ENCODE measurements at places on chromosomes 4 and X. TPM values are rescaled to one million over a fixed set of nuclear protein-coding genes. Genes with fewer than 3 reads are reported as not detected.
A peak's percentile ranks its signal among the peaks of the same experiment; 100 is the strongest.

ADAM29 gene
- total RNA-seq = not detected

AKAP4 gene
- not detected for total RNA-seq

SUPT20HL2 gene
- not detected for total RNA-seq

PDE6B gene
- total RNA-seq = 14.6 TPM

MAP9 gene
- 33.0 TPM for total RNA-seq

TASL gene
- not detected for total RNA-seq

GSPT2 gene
- 22.5 TPM for total RNA-seq

PFKFB1 gene
- 0.70 TPM for total RNA-seq

KCND1 gene
- 3.7 TPM for total RNA-seq

DNA sequence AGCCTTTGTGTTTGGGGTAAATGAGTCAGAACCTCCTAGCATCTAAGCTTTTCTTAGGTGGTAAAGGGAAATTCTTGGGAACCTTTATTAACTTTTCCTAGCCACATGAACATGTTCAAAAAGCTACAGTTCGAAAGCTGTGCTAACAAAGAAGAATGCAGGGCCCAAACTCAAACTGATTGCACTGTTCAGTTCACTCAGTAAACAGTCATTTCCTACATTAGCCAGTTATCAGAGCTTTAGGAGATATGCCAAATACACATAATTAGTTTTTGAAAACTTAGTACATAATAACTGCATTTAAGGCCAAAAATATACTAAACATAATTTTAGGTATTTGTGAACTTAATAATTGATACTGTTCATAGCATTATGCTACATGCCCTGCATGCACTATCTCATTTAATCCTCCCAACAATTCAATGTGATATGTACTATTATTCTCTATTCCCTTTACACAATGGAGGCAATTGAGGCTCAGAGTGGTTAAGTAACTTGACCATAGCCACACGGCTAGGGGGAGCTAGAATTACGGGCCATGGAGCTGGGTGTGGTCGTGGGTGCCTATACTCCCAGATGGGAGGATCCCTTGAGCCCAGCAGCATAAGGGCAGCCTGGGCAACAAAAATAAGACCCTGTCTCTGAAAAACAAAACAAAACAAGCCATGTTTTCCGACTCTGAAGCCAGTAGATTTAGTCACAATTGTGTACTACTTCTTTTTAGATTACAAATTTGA is 43.9 kb upstream of the PDGFRA start:
- DNase-seq = no peak

DNA sequence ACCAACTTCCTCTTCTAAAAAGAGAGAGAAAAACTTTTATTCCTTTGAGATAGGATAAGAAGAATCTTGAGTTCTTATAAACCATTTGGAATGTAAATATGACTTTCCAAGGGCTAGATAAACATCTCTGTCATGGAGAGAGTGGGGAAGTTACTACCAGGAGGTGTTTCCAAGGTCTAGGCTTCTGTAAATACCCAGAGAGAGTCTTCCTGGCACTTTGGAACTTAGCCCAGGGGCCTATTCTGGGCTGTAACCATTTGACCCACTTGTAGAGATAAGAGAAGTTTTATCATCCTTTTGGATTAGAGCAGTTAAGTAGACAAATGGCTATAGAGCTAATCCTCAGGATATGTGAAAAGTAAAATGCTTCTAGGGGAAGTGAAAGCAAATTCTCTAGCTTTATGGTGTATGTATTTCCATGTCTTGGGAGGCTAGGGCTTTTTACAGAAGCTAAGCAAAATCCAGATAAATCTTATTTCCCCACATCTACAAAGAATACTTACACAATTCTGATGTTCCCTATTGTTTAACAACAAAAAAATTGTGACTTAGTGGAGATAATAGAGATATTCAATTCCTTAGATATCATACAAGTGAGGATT is 51.1 kb downstream of the MCUB start:
- no peak for DNase-seq

GRCh38 chr4:113899271-113900070 is 80.0 kb downstream of the ARSJ start:
- DNase-seq = no peak

DNA sequence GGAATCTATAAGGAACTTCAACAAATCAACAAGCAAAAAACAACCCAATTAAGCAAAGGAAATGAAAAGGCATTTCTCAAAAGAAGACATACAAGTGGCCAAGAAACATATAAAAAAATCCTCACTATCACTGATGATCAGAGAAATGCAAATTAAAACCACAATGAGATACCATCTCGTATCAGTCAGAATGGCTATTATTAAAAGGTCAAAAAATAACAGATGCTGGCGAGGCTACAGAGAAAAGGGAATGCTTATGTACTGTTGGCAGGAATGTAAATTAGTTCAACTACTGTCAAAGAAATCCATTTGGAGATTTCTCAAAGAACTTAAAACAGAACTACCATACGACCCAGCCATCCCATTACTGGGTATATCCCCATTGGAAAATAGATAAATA is 292.4 kb upstream of the FAT1 start:
- DNase-seq = no peak

- DNase-seq = peak; percentile 83
These were observed 511 bp downstream of the PPM1K start for GRCh38 chr4:88283661-88284438.

DNA sequence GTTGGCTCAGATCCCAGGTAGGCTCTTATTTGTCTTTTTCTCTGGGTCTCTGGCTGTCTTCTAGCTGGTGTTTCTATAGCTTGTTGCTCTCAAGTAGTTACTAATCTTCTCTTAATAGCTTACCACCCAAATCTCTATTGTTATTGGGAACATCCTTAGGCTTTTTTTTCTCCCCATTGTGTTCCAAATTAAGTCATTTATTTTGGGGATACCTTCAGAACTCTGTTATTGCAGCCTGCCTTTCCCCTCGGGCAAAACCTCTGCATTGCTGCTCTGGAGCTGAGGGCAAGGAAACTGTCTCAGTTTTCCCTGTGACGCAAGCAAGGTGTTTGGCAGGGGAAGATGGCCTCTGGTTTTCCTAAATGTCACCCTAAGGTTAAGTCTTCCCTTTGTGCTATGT is 338.1 kb upstream of the ZCCHC13 start:
- DNase-seq = peak; percentile 74

GRCh38 chr4:101604976-101605375 is 185.6 kb upstream of the BANK1 start:
- no peak for DNase-seq

- no peak for DNase-seq
These were observed 157.6 kb downstream of the ZNF518B start for GRCh38 chr4:10299601-10300000.

GRCh38 chr4:175405961-175406360 is 406.1 kb downstream of the GPM6A start:
- DNase-seq = no peak

- no peak for DNase-seq
These were observed 194.3 kb upstream of the POF1B start for GRCh38 chrX:85573801-85574200.

DNA sequence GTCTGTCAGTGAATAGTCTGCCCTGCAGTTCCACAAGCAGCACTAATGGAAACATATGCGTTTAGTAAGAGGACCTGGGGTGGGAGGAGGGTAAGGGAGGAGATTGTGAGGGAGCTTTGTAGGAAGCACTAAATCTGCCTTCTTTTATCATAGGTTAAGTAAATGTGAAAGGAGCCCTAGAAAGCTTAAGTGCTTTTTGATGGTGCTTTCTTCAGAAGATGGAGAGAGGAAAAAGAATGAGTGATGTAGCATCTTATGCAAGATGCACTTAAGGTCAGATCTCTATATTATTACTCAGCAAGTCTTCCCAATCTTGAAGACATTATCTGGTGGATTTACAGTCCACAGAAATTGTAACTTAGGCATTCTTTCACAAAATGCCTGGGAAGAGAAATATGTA is 322.7 kb downstream of the PDHA2 start:
- no peak for DNase-seq
